ENCODE measurements at places on chromosomes 13 and 19. TPM values are rescaled to one million over a fixed set of nuclear protein-coding genes. Genes with fewer than 3 reads are reported as not detected.

- no peaks in the 10 kb centered on the region for H3K27me3 ChIP-seq
- peak; percentile 25 for DNase-seq
- peak overlapping the region; percentile 79 for H3K27ac ChIP-seq
- peaks cover 20% of the 10 kb centered on the region for H3K4me1 ChIP-seq
- peak overlapping the region; percentile 97 for H3K4me3 ChIP-seq
- no peaks in the 10 kb centered on the region for H3K36me3 ChIP-seq
These were observed 505 bp downstream of the ZSWIM4 start for GRCh38 chr19:13795595-13796300.

DNA sequence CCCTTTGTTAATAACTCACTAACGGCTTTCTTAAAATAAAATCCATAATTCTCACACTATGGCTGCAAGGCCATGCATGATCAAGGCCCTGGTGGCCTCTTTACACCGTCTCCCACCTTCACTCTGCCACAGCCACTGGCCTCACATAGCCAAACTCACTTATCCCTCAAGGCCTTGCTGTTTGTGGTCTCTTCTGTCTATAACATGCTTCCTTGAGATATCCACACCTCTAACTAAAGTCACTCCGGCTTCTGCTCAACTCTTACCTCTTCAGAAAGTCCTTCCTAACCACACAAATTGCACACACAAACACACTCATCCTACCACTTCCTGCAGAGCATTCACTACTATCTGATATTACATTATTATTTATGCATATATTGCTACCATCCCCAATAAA, 262.5 kb downstream of the DIAPH3 start:
- H3K4me3 ChIP-seq = no peak overlapping the region
- H3K27me3 ChIP-seq = no peaks in the 10 kb centered on the region
- H3K27ac ChIP-seq = no peak overlapping the region
- no peaks in the 10 kb centered on the region for H3K4me1 ChIP-seq
- H3K36me3 ChIP-seq = no peaks in the 10 kb centered on the region

GRCh38 chr19:16366433-16367260, 42.0 kb downstream of the KLF2 start:
- H3K4me1 ChIP-seq = no peaks in the 10 kb centered on the region
- no peak for DNase-seq
- no peaks in the 10 kb centered on the region for H3K36me3 ChIP-seq
- no peaks in the 10 kb centered on the region for H3K27me3 ChIP-seq
- no peak overlapping the region for H3K27ac ChIP-seq

DNA sequence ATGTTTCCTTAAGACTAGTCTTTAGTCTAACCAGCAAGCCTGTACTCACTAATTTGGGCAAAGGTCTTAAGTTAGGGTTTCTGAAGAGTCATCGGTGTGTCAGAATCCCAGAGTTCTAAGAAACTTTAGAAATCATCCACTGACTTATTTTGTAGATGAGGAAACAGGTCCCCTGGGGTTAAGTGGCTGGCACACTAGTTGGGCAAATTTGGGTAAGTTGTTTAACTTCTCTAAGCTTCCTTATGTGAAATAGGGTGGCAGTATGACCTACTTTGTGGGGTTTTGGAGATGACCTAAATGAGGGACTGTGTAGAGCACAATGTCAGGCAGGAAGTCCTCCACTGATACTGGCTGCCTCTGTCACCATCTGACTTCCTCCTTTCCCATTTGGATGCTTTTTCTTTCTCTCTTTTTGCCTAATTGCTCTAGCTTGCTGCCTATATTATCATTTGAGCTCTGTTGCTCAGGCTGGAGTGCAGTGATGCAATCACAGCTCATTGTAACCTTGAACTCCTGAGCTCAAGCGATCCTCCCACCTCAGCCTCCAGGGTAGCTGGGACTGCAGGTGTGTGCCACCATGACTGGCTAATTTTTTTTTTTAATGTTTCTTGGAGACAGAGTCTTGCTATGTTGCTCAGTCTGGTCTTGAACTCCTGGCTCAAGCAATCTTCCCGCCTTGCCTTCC, 2.3 kb downstream of the ADGRE3 start:
- no peak for DNase-seq
- no peaks in the 10 kb centered on the region for H3K36me3 ChIP-seq
- no peak overlapping the region for H3K4me3 ChIP-seq
- H3K4me1 ChIP-seq = no peaks in the 10 kb centered on the region
- H3K27ac ChIP-seq = no peak overlapping the region
- no peaks in the 10 kb centered on the region for H3K27me3 ChIP-seq

GRCh38 chr13:23098161-23098907, 82.4 kb upstream of the SGCG start:
- H3K4me3 ChIP-seq = no peak overlapping the region
- H3K27me3 ChIP-seq = no peaks in the 10 kb centered on the region
- no peaks in the 10 kb centered on the region for H3K36me3 ChIP-seq
- DNase-seq = no peak
- H3K27ac ChIP-seq = no peak overlapping the region

DNA sequence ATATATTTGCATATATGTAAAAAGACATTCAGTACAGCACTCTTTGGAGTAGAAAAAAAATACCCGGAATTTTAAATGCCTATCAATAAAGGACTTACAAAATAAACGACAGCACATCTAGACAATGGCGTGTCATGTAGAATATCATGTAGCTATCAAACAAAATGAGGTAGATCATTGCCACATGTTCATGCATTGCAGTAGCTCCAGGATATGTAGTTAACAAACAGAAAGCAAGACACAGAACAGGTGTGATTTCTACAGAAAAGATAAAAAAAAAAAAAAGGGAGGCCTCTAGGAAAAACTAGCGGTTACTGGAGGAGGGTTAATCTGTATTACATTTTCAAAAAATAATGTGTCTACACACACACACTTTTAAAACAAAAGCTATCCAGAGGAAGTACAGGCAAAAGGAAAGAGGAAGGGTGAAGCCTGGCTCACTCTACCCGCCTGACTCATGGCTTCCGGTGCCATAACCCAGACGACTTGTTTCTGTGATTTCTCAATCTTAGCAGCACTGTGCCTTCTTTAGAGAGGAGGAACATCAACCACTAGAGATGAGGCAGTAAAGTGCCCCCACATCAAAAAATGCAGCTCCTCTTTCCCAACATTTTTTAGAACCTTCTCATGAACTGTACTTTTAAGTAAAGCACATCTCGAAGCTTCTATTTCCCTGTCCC, 6.9 kb downstream of the KCTD12 start:
- peak overlapping the region; percentile 98 for H3K27ac ChIP-seq
- no peak overlapping the region for H3K4me3 ChIP-seq
- no peaks in the 10 kb centered on the region for H3K27me3 ChIP-seq

- no peaks in the 10 kb centered on the region for H3K36me3 ChIP-seq
- no peaks in the 10 kb centered on the region for H3K27me3 ChIP-seq
- no peaks in the 10 kb centered on the region for H3K4me1 ChIP-seq
- no peak overlapping the region for H3K27ac ChIP-seq
- no peak overlapping the region for H3K4me3 ChIP-seq
These were observed 50.6 kb downstream of the MYO16 start for GRCh38 chr13:108680011-108680410.

DNA sequence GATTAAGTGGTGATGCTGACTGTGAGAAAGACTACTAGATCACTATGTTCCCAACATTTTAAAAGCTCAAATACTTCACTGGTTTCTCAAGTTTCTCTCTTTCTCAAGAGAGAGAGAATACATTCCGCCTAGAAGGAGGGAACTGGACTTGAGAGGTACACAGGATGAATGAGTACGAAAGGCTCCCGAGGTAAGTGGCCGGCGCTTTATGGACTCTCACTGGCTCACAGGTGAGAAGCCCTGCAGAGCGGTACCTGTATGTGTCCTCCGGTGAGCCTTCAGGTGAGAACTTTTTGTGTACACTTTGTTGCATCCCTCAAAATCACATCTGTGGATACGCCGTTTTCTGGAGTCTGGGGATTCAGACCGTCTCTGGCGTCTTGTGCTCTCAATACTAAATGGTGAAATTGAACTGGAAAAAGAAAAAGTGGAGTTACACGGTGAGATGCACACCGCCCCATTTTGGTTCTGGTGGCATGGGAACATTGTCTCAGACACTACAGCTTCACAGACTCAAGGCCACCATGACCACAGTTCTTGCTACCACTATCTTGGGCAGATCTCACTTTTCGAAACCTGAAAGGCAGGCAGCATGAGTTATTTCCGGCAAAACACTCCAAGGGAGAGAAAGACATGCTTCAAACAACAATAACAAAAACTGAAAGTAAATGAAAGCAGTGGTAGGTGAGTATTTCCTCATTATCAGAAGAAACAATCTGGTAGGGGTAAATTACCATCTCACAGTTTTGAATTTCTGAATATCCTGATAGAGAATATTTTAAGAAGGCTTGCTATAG, 418.9 kb downstream of the KLF12 start:
- H3K4me1 ChIP-seq = peaks cover 25% of the 10 kb centered on the region
- no peak for DNase-seq
- H3K4me3 ChIP-seq = no peak overlapping the region
- no peaks in the 10 kb centered on the region for H3K27me3 ChIP-seq

DNA sequence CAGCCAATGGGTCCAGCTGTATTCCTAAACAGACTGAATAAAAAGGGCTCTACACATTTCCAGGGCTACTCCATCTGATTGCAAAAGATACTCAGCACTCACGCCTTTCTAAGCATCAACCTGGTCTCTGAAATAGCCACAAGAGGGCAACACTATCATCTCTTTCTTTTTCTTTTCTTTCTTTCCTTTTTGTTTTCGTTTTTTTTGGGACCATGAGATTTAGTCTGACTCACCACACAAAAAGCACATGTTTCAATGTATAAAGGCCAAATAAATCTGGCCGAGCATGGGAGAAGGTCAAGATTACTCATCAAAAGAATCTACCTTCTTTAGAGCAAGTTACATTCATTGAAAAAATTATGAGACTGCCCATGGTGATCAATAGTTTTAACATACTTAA, 805.6 kb upstream of the ARGLU1 start:
- no peaks in the 10 kb centered on the region for H3K27me3 ChIP-seq
- peak; percentile 91 for DNase-seq
- no peak overlapping the region for H3K27ac ChIP-seq
- no peak overlapping the region for H3K4me3 ChIP-seq

DNA sequence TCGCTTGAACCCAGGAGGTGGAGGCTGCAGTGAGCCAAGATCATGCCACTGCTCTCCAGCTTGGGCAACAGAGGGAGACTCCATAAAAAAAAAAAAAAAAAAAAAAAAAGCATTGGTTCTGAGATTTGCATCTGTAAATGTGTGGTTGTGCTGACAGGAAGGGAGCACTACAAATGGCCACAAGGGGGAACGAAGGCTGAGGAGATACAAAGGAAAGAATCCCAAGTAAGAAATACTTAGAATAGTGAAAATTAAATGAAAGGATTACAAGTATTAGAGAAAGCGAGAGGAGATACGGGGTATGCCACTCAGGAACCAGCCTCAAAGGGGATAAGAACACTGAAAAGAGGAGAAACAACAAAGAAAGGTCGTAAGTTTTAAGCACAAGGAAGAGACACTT, 284.9 kb downstream of the KLF12 start:
- H3K4me1 ChIP-seq = peaks cover 8% of the 10 kb centered on the region
- no peak overlapping the region for H3K4me3 ChIP-seq
- H3K27ac ChIP-seq = no peak overlapping the region
- H3K27me3 ChIP-seq = no peaks in the 10 kb centered on the region
- H3K36me3 ChIP-seq = no peaks in the 10 kb centered on the region

DNA sequence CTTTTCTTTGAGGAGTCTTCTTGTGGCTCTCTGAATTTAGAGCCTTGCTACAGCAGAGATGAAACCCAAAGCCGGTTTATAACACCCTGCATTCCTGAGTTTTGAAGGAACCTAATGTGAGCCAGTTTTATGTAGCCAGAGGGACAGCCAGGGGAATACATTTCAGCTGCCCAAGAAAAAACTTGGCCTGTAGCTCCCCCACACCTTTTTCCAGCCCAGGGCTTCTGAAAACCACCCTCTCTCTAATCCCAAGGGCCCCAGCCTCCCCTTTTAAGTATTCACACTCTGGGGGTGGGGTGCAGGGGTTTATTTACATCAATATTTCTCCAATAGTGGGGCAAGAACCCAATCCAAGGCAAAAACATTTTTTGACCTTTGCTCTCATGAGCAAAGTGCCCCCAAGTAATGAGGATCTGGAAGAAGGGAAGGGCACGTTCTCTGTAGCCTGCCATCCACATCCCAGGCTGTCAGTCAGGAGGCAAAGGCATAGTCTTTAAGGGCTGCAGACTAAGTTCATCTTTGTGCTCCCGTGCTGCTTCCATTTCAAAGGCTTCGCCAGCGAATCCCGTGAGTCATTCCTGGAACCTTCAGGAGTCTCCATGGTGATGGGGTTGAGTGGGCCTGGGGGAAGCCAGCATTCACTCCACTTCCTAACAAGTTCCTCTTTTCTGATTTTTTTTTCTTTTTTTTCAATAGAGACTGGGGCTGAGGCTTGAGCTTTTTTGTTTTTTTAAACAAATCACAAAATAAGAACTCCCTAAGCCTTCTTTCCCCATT, 33.2 kb upstream of the MEDAG start:
- H3K4me1 ChIP-seq = peaks cover 50% of the 10 kb centered on the region
- peak overlapping the region; percentile 79 for H3K27ac ChIP-seq
- H3K4me3 ChIP-seq = no peak overlapping the region
- H3K27me3 ChIP-seq = no peaks in the 10 kb centered on the region
- no peaks in the 10 kb centered on the region for H3K36me3 ChIP-seq

DNA sequence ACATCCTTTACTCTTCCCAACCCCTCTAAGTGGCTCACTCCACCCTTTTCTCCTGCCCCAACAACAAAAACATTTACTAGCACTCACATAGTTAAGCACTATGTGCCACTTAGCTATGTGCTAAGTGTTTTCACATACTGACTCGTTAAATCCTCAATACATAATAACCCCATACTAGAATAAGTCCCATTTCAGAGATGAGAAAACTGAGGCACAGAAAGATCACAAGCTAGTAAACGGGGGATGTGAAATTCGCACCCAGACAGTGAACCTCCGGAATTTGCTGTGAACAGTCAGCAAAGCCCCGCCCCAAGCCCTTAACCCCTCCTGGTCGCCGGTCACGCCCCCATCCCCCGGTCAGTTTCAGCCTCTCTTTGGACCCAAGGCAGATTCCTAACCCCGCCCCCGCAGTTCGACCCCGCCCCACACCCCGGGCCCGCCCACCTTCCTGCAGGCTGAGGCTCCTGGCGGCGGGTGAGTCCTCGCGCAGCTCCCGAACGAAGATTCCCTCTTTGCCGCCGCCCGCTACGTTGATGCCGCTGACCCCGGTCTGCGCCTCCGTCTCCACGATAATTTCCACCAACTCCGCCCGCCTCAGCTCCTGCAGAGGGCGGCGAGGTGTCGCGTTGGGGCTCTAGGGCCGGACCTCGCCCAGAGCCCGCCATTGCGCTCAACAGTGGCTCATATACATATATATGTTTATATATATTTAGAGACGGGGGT, 9.8 kb downstream of the PRX start:
- H3K4me3 ChIP-seq = peak overlapping the region; percentile 67
- peak; percentile 90 for DNase-seq
- H3K27ac ChIP-seq = no peak overlapping the region
- H3K36me3 ChIP-seq = no peaks in the 10 kb centered on the region
- no peaks in the 10 kb centered on the region for H3K27me3 ChIP-seq
- peaks cover 2% of the 10 kb centered on the region for H3K4me1 ChIP-seq

The ZNF43 gene
- total RNA-seq = 21.1 TPM

The ZNF253 gene
- total RNA-seq = 8.4 TPM

The DENND1C gene
- not detected for total RNA-seq

The NPHS1 gene
- not detected for total RNA-seq

The CYP4F8 gene
- not detected for total RNA-seq

The TMC4 gene
- total RNA-seq = 0.71 TPM

The RNF225 gene
- 0.58 TPM for total RNA-seq

All from endothelial cell of umbilical vein (primary cell).